ENCODE measurements at places on chromosomes 4 and X.

DNA sequence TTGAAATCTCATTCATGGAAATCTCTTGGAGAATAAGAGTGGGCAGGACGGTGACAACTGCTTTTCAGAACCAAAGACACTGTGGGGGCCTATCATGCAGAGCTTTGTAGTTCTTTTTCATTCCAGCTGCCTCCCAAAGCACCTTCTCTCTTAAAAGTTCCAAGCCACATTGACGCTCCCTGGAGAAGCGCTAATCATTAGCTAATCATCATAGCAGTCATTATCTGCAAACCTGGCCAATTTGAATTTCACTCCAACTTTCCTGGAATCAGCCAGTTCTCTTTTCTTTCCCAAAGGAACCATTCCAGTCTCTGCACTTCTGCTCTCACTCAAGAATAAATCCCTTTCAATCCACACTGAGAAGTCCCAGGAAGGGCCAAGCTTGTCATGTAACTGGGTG, 1144.1 kb upstream of the IGFBP7 start:
- DNase-seq: no peak

DNA sequence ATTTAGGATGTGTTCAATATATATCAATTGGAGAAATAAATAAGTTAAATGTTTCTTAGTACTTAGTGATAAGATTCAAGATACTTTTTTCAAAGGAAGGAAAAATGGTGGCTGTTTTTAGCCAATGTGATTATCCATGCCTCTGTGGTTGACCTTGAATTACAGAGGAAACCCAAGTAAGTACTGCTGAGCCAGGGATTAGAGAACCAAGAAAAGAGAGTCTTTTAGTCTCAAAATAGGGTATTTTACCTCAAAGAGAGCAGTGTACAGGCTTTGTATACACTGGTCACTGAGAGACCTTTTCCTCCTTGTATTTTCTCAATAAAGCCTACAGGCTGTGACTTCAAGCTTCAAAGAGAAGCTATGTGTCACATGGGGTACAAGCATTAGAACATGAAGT, 1075.3 kb downstream of the ADGRL3 start:
- no peak for DNase-seq

DNA sequence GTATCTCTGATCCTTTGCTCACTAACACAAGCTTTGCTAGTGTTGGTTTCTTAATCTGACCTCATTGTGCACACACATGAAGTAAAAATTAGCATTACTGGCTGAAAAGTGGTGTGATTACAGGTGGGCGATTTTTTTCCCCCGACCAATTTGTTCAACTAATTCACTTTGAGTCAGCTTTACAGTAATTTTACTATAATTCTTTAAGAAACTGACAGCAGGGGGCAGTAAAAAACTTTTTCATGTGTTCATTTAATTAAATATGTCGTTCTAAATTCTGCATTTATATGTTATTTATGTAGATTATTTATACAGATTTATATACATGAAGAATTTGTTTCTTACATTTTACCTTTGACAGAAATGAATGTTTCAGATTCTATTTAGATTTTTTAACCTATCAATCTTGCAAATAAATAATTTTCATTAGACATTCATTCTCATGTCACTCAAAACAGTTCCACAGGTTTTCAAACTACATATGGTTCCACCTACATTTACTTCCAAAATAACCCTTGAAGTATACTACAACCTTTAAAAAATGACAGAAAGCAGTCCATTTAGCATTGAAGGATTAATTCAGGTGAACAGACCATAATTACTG, 17.5 kb downstream of the PALLD start:
- DNase-seq: peak; percentile 62

DNA sequence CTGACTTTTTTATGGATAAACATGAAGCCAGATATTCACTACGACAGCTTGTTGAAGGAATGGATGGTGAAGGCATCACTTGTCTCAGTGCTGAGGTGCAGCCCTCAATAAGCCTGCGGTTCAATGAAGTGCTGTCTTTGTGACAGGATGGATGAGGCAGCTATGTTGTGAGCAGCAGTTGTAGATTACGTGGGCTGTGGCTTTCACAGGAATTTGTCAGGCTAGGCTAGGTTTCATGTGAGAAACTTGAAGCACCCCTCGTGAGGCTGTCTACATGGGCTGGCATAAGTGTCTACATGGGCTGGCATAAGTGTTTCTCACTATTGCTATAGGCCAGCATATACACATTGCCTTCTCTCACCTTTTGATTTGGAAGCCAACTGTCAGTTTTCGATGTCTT, 1050.0 kb downstream of the ADGRL3 start:
- DNase-seq: no peak

DNA sequence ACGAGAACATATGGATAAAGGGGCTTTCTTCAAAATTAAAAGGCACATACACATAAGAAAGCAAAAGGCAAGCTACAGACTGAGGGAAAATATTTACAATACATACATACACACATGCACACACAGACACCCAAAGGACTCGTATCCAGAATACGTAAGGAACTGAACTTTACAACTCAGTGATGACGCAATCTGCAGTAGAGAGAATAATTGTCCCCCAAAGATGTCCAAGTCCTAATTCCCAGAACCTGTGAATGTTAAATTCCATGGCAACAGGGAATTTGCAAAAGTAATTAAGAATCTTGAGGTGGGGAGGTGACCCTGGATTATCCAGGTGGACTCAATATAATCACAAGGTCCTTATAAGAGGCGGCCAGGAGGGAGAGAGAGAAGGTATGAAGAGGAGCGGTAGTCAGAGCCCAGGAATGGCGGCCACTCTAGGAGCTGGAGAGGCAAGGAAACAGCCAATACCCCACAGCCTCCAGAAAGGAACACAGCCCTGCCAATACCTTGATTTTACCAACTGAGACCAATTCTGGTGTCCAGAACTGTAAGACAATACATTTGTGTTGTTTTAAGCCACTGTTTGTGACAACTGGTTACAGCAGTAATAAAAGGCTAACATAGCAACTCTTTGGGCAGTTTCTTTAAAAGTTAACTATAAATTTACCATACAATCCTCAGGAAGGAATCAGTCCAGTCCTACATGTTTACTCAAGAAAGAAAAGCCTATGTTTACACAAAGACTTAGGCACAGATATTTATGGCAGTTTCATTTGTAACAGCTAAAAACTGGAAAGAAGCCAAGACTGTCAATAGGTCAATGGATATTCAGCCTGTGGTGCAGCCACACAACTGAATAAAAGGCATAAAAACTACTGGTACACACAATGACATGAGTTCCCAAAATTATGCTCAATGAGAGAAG, 27.3 kb upstream of the STS start:
- DNase-seq: peak; percentile 5

DNA sequence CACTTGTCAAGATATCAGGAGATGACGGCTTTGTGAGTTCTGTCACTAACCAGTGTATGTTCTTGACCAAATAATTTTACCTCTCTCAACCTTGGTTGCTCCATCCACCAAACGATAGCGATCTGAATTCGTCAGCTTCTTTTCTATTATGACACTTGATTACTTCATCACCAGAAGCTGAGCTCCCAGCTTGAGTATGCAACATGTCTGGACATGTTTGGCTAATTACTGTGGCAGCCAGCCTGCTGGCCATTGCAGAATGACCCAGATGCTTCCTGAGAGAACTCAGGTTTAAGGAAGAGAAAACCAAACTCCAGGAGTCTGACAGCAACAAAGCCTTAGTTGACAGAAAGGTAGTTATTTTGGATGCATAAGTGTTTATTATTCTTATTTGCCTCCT, 46.4 kb upstream of the PARM1 start:
- no peak for DNase-seq

DNA sequence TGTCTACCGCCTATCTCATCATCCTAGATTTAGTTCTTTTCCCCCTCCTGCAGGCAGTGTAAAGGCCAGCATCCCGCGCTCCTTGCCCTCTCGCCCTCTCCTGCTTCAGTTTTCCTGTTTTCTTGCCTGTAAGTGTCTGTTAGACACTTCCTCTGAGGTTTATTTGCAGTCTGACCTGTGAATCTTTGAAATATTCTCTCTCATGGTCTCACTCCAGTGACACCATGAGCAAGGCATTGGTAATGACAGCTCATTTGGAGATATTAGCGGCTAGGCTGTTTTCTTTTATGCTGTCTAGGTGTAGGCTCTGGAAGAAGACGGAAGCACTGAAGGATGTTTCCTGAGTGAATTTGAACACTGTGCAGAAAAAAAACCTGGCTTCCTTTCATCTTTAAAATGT, 179.6 kb downstream of the KDR start:
- no peak for DNase-seq

GRCh38 chr4:84956014-84956413, 10.5 kb downstream of the WDFY3 start:
- no peak for DNase-seq

- no peak for DNase-seq
Observed at GRCh38 chrX:155046129-155046810, 19.6 kb downstream of the FUNDC2 start.

GRCh38 chrX:150465326-150465725, 102.2 kb downstream of the MAMLD1 start:
- DNase-seq: no peak

GRCh38 chr4:76831711-76832373, 66.1 kb downstream of the SOWAHB start:
- DNase-seq: no peak

DNA sequence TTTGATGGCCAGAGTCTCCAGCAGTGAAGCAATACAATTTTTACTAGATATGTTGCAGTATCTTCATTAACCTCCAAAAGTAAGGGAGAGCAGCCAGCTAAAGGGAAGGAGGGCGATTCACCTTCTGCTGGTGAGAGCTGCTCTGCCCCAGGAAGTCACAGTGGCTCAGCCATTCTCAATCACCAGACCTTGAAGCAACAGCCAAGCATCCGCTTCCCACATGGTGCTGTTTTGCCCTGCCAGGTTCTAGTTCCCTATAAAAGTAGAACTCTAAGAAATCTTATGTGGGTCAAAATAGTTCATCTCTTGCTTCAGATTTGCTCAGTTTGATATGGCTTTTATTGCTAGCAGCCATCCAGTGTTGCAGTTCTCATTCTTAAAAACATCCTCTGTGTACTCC, 166.8 kb downstream of the STIM2 start:
- no peak for DNase-seq

DNA sequence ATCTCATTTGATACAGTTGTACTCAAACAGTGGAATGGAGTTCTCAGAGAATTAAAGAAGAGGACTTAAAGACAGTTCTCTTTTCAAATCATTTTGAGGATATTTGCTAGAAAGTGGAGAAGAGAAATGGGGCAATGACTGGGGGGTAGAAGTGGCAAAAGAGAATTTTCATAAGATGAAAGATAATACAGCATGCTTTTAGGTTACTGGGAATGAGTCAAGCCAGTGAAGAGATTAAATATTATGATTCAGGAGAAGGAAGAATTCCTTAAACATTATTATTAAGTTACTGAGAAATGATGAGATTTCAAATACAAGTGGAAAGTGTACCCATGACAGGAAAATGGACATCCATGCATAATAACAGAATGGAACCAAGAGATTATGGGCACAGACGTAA, 219.0 kb upstream of the DKK2 start:
- no peak for DNase-seq

DNA sequence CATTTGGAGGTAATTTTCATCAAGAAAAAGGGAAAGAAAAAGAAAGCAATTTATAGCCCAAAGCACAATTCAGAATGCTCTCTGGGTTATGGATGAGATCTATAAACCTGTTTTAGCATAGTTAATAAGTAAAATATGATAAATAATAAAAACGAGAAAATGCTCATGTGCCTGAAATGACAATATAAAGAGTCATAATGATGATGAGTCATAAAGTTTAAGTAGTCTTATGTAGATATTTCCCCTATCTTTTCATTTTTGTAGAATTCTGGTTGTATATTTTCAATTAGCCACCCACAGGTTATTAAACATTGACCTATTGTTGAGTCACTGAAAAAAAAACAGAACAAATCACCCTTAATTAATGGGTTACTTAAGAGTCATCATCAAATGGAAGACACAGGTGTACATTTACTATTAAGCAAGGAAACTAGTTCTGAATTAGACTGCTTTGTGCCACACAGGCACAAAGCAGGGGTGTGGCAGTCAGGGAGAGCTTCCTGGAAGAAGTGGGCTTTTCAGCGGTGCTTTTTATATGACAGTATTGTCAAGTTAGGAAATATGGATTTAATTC, 29.3 kb downstream of the BEND4 start:
- DNase-seq: no peak

- peak; percentile 24 for DNase-seq
Observed at GRCh38 chrX:131827935-131828334, 195.2 kb upstream of the STK26 start.

DNA sequence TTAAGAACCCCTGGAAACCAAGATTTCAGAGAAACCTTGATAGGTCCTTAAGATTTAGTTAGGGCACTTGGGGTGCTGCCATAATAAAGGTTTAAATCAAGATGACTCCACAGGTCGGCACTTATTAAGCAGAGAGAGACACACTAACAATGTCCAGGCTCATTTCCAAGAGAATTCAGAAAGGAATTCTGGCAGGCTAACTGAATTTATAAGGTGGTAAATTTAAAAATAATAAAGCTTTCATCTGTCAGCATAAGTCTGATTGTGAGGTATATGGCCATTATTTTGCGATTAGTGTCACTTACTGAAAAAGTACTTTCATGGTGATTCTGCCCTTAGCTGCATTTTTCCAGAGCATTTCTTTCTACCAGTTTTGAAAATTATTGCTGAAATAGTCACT, 472.7 kb downstream of the ARAP2 start:
- DNase-seq: no peak

GRCh38 chr4:47786958-47787370, 50.9 kb downstream of the CORIN start:
- DNase-seq: no peak

- no peak for DNase-seq
Observed at GRCh38 chr4:48557478-48557877, 67.4 kb downstream of the ZAR1 start.

DNA sequence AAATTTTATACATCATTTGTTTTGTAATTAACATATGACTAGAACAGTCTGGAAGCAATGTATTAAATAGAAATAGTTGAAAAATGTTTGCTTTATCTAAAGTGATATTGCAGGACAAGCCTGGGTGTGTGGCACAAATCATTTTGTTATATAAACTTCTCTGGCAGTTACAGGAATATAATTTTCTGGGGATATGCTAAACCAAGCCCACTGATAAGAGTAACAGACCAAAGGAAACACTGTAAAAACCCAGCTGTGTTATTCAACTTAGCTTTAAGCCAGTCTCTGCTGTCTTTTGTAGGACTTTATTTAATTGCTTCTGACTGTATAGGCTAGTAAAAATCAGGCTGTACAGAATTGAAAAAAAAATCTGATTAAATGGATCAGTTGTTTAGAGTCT, 156.2 kb downstream of the NR3C2 start:
- no peak for DNase-seq

GRCh38 chr4:95411371-95412088, 137.2 kb downstream of the UNC5C start:
- DNase-seq: no peak
